ENCODE measurements at places on chromosomes 2 and 18. TPM values are rescaled to one million over a fixed set of nuclear protein-coding genes. Genes with fewer than 3 reads are reported as not detected.

Gene SAG
- not detected for total RNA-seq

Gene CDKL4
- 0.22 TPM for total RNA-seq

Gene TCF7L1
- total RNA-seq: 3.7 TPM

Gene CAMKMT
- 9.6 TPM for total RNA-seq

Gene ITGB6
- total RNA-seq: not detected

Gene TXNDC2
- total RNA-seq: 0.20 TPM

Gene CD28
- total RNA-seq: 0.42 TPM

Gene STARD7
- total RNA-seq: 77.3 TPM

Gene DLGAP1
- total RNA-seq: 1.5 TPM

Gene KCNF1
- total RNA-seq: not detected

Gene UGT1A10
- total RNA-seq: not detected

Gene CD226
- 0.39 TPM for total RNA-seq

Gene UGT1A5
- total RNA-seq: not detected

Gene HOXD8
- 12.6 TPM for total RNA-seq

Gene ACKR3
- 57.6 TPM for total RNA-seq

Gene TRIM43B
- total RNA-seq: not detected

Gene REG3A
- not detected for total RNA-seq

Gene RSAD2
- total RNA-seq: 0.30 TPM

Gene CPO
- 2.2 TPM for total RNA-seq

Gene DYNAP
- not detected for total RNA-seq

Gene IDH1
- 60.0 TPM for total RNA-seq

Gene AGFG1
- total RNA-seq: 52.8 TPM

Gene EML4
- total RNA-seq: 24.6 TPM

Gene TEKT4
- not detected for total RNA-seq

Gene PGAP1
- total RNA-seq: 12.1 TPM

Gene USP37
- total RNA-seq: 14.0 TPM

Gene SP110
- 22.0 TPM for total RNA-seq

All from tibial nerve (tissue), 4 donors.